ENCODE measurements at places on chromosomes 6 and 20.

GRCh38 chr20:40046703-40047102 is 642.3 kb downstream of the MAFB start:
- DNase-seq = peak; percentile 26

DNA sequence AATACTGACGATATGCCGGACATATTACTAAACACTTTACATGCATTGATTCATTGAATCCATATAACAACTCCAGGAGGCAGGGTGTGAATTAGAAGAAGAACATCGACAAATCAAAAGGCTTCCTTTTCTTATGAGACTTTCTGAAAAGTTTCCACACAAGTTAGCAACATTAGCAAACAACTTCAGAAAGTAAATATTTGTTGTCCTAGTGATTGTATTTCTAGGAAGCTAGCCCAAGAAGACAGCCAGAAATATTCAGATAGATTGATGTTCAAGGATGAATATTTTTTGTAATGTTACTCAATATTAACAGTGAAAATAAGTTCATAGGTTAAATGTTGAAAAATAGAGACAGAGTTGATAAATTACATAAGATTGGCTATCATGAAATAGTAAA is 120.6 kb downstream of the GFRAL start:
- no peak for DNase-seq

DNA sequence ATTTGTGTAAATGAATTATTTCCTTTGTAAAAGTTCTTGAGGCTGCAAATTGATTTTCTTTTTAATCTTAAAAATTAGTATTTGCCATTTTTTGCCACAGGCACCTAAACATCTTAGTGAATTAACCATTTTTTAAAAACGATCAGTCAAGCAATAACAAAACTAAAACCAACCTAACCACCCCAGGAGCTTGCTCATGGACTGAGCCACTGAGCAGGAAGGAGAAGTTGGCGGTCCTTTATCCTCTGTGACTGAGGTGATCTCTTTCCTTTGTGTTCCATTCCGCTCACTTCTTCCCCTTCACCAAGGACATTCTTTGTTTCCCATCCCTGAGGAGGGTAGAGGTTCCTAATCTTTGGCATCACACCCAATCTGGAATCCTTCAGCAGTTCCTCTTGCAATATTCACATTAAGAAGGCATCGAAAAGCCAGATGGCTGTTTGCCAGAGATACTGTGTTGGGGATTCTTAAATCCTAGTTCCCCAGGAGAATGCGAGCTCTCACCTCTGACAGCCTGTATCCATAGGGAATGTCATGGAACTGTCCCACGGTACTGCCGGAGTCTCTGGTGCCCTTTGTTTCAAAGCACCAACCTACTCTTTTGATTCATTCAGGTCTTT is 30.5 kb downstream of the RPRD1B start:
- DNase-seq = no peak

DNA sequence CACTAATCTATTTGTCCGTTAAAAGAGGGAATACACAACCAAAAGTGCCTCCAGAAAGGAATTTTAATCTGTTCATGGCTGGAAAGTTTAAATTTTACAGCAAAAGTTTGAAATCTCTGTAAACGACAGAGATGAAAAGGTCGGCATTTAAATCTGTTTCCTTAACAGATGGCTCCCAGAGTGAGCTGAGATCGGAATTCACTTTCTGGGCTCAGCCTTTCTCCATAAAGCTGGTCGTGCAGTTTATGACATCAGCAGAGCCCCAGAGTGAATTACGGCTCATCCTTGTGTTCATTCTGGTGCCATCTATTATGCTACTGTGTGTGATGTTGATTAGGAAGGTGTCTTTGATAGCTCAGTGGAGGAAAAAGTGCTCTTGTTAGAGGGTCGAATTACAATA is 117.6 kb upstream of the ZFP64 start:
- DNase-seq = no peak

- DNase-seq = no peak
These were observed 224.3 kb downstream of the BTBD9 start for GRCh38 chr6:38415231-38416005.

DNA sequence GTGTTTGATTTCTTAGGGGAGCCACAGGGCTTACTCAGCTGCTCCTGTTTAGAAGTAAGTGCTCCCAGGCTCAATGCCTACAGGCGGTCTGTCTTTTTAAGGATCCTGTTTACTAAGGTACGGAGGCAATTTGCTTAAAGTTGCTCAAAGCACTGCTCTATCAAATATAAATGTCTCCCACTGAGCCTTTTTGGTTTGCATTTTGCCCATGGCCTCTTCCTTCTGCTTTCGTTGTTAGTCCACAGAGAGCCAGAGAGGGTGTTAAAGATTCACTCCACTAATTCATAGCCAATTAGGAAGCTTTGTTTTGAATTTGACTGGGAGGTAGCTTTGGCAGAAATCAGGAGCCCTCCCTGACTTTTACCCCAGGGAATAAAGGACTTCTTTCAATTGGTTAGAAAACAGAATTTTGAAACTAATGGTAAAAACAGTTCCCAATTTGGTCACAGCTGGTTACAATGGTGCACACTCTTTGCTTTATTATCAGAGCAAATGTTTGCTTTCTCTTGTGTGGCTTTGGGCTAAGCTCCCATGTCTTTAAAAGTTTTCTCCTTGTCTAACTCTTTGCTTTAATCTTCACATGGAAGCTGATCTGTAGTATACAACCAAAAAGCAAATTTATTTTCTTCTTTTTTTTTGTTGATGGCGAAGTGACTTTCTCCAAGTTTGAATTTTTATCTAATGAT is 126.2 kb downstream of the IMPG1 start:
- DNase-seq = no peak

- peak; percentile 43 for DNase-seq
These were observed 1.4 kb downstream of the BTN1A1 start for GRCh38 chr6:26501482-26501986.

GRCh38 chr6:5128351-5128750 is 43.2 kb downstream of the PPP1R3G start:
- DNase-seq = no peak

- DNase-seq = no peak
These were observed 99.6 kb downstream of the OGFRL1 start for GRCh38 chr6:71388068-71388744.

DNA sequence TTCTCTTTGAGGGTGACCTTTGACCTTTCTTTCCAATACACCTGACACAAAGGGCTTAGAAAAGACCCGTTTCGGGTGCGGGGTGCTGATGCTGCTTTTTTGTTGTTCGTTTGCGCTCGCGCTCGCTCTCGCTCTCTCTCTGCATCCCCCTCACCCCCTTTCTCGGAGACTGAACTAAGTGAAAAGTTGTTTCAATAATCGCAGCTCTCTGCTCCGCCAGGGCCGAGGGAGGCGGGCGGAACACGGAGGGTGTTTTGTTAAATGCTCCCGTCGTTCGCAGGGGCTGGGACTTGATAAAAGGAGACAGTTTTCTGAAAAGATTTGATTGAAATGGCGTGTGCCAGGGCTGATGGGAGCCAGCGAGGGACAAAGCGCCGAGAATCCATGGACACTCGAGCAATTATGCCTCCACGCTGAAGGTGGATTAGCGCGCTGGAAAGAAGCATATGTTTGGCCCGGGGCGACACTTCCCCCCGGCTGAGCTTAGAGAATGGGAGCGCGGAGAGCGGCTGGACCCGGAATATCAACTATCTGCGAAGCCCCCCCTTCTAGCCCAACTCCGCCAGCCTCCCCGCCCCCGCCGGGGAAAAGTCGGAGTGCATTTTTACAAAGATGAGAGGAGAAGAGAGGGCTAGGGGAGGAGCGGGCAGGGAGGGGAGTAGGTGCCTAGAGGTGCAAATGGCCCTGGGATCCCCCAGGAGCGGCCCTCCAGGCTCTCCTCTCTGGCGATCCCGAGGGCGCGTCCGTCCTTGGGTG is 25.0 kb downstream of the TFAP2A start:
- DNase-seq = no peak

GRCh38 chr6:122715725-122716124 is 63.8 kb upstream of the FABP7 start:
- DNase-seq = no peak

DNA sequence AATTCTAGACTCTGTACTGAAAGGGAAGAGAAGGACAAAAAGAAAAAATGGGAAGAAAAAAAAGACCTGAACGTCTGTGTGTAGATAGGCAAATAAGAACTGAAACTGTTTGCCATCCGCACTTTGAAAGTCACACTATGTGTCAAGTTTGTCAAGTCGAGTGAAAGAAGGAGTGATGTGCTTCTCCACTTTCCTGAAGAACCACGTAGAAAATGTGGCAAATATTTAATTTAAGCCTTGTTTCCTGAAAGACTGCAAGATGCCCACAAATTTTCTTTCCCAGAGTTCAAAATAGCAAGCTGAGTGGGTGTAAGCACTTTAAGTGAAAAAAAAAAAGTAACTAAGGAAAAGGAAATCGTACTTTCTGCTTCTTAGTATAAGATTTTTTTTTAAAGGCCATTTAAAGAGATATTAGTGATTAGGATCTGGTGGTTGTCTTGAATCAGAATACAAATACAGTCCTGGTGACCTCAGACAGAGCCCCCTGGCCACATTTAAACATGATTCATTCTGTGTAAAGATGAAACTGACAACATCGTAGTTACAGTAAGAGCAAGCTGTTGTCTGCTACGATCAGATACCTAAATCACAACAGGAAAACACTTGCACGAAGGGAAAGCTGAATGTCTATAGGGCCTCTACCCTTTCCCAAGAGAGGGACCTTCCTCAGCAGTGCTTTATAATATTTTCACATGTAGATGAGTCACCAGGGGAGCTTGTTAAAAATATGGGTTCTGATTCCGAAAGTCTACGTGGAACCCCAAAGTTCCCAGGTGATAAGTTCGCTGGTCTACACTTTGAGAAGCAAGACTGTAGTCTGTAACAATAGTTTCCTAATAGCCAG is 102.3 kb downstream of the HIVEP2 start:
- peak; percentile 93 for DNase-seq

DNA sequence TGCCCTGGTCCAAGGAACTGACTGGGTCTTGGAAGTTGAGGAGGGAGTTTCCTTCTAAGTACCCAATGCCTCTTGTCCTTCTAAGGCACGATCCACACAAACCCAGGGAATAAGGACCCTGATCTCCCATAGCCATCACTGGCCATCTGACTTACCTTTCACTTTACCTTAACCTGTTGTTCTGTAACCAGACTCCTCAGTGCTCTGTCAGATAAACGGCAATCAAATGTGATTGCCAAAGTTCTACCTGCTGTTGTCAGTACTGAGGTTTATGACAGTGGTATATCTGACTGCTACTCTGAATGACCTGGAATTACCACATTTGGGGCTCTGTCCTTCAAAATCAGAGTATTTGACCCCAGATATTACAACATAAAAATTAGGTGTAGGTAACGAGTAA is 49.8 kb downstream of the HMGN3 start:
- no peak for DNase-seq

GRCh38 chr6:17001188-17001587 is 100.7 kb upstream of the STMND1 start:
- peak; percentile 38 for DNase-seq

GRCh38 chr20:46512943-46513844 is at the start of gene ZNF334:
TSS of gene ZNF334 (minus strand) at chr20:46513559. CDS start at chr20:46512102, 1,457 bp downstream.
- peak; percentile 69 for DNase-seq

- peak; percentile 74 for DNase-seq
These were observed 59.9 kb downstream of the MACROD2 start for GRCh38 chr20:14055127-14055742.

DNA sequence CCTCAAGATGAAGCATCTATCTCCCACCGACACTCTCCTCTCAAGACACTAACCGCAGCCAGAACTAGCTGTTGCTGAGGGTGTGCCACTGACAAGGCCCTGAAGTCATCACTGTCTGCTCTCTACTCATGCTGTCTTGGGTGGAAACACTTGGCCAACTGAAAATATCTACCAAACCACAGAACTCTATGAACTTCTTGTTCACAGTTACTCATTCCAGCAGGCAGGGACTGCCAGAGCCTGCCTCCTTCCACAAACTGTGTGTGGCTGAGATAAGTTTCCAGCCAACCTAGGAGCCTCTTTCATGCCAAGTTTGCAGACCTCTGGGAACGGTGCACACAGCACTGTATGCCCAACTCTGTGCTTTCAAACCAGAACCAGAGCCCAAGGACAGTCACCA is 45.5 kb upstream of the NXT1 start:
- peak; percentile 45 for DNase-seq

DNA sequence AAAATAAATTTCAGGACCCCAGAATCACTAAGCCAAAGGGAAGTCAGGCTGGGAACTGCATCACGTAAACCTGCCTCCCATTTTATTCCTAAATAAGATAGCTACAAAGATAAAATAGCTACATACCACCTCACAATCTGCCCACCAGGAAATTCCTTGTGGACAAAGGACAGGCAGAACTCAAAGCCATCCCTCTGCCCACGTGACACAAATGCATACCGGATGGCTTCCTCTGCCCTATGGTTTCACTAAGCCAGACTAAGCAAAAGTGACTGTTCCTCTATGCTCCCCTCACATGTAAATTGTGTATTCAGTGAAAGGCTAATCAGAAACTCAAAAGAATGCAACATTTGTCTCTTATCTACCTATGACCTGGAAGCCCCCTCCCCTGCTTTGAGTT is 15.0 kb downstream of the MBOAT1 start:
- peak; percentile 38 for DNase-seq

DNA sequence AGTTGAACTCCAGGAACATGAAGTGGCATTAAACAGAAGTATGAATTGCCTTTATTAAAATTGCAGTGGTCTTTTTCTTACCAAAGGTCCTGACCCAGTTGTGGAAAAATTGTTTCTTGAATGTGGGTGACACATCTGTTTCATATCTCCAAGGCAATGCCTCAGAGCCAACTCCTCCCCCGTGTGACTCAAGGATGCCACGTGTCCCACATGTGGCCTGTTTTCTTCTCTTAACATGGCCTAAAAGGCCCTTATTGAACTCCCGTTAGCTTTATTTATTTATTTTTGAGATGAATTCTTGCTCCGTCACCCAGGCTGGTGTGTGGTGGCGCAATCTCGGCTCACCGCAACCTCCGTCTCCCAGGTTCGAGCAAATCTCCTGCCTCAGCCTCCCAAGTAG is 128.4 kb upstream of the ESR1 start:
- peak; percentile 69 for DNase-seq

DNA sequence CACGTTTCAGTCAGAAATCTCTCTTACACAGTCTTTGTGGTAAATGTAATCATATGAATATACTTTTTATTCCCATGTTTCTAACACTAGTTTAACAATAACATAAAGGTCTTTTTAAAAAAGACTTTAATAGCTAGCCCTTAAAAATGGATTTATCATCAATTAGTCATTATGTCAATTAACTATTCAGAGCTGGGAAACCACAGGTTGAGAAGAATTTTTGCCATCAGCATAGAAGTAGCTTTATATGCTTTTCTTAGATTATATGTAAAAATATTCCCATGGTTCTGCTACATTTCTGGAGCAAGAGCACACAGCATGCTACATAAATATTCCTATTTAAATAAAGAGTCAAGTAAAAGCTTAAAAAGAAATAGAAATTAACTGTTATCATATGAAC is 35.5 kb downstream of the ASCC3 start:
- no peak for DNase-seq

DNA sequence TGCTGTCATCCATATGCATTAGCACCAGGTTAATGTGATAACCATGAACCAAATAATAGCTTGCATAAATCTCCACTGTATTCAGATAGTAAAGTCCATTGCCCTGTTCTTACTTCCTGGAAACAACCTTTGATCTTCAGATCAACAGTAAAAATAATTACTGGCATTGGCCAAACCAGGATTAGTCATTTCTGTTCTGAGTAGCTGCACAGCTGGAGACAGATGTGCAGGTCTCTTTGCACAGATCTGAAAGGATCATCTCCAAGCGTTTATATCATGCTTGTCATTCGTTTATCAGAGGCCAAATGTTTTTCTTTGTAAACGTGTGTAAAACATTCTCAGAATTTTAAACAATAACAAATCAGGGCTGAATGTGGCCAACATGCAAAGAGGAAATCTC is 134.4 kb upstream of the HMGCLL1 start:
- DNase-seq = peak; percentile 19

GRCh38 chr6:56891754-56892153 is 63.2 kb upstream of the BEND6 start:
- peak; percentile 56 for DNase-seq

All from M059J (cell line).